ENCODE measurements at places on chromosomes 1 and 21.
A peak's percentile ranks its signal among the peaks of the same experiment; 100 is the strongest.

DNA sequence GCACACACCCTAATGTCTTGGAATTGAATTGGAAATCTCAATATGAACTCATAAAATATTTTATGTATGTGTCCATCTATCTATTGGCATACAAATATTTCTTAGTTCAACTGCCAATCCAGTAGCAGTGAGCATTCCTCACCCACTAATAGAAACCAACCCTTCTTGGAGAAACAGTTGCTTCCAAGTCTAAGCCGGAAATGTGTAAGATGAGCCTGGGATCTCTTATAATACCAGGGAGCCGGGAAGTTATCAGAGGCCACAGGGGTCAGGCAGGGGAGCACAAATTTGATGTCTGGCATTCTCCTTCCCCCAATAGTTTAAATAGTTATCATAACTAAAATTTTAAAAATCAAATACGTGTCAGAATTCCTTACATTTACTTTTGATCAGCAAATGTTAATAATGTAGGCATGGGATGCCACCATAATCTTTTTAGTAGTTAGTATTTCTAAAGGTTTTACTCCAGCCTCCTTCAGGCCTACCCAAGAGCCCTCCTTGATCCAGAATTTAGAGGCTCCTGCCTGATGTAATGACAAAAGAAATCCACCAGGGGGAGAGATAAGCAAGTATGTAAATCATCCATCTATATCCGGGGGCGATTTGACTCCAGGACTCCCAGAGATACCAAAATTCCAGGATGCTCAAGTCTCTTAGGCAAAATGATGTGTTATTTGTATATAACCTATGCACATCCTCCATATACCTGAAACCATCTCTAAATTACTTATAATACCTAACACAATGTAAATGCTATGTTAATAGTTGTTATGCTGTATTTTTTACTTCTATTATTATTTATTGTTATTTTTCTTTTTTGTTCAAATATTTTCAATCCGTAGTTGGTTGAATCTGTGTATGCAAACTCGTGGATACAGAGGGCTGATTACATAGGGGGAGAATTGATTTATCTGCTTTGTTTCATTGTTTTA is 218.7 kb upstream of the COA6 start:
- peak; percentile 51 for DNase-seq

DNA sequence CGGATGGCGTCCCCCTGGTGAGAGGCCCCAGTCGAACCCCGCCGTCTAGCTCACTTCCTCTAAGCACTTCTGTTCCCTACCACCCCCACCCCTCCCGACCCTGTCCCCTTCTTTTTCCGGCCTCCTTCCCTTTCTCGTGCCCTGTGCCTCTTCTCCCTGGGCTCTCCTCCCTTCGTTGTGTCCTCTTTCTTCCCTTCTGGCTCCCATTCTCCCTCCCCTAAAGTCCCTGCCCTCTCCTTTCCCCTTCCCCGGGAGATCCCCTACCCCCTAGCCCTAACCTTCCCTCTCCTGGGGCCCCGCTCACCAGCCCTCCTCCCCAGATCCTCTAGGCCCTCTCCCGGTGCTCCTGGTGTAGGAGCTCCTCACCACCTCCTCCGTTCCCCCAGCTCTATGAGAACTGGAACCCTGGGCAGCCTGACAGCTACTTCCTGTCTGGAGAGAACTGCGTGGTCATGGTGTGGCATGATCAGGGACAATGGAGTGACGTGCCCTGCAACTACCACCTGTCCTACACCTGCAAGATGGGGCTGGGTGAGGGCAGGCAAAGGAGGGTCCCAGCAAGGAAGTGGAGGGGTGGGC is 15.9 kb downstream of the BCAN start:
- DNase-seq = no peak

- DNase-seq = no peak
Measured at GRCh38 chr1:241646201-241646600, 5.9 kb upstream of the WDR64 start.

GRCh38 chr1:241610056-241610815 is 29.9 kb downstream of the CHML start:
- DNase-seq = peak; percentile 66

GRCh38 chr1:244280859-244281258 is 170.8 kb downstream of the ADSS2 start:
- no peak for DNase-seq

DNA sequence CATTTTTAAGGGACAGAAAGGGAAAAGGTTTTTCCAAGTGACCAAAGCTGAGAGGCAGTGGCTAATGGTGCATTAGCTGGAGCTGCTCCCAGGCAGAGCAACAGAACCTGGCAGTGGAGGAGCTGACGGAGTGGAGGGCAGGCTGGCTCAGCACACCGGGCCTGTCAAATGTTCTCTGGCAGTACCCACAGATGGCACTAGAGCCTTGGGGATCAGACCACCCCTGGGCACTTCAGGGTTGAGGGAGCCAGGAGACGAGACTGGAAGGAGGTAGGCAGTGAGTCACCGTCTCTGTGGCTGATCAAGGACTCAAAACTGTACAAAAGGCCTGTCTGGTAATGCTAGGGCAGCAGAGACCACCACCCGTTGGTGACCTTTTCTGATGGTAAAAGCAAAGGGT is 121.7 kb upstream of the KIAA0040 start:
- no peak for DNase-seq

GRCh38 chr21:37751268-37751975 is 164.8 kb downstream of the KCNJ6 start:
- DNase-seq = no peak

DNA sequence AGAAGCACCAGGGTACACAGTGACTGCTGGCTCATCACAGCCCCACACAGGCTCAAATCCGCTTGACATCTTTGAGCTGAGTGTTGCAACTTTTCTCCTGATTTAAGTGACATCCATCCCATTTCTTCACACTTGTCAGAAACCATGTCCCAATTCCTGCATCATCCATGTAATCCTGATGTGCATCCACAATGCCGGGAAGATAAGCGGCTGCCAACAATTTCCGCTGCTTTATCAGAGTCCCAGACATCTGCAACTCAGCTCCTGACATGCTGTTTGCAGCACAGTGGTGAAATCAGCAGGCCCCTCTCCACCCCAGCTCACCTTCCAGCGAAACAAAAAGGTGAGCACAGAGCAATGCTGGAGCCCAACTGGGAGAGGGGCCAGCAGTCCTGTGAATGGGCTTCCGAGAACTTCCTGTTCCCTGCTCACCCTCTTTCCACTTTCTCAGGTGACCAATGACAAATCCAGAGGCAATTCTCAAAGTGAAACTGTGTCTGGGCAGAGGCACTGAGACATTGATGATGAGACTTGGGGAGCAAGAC is 581.0 kb downstream of the AJAP1 start:
- no peak for DNase-seq

DNA sequence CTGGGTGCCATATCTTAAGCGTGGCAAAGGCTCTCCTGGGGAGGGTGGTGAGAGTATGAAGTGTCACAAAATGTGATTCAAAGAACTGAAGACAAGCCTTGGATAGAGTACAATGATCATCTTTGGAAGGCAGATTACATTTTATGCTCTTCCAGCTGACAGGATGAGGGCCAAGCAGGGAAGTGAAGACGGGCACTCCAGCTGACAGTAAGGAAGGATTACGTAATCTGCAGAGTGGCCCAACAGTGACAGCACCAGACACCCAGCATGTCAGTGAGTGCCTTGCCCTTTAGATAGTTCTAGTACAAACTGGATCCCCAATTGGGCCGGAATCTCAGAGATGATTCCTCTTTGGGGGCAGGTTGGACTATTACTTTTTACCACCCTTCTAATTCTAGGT is 52.7 kb downstream of the UBE2T start:
- DNase-seq = no peak

GRCh38 chr1:242318140-242318539 is 206.4 kb downstream of the PLD5 start:
- DNase-seq = no peak

DNA sequence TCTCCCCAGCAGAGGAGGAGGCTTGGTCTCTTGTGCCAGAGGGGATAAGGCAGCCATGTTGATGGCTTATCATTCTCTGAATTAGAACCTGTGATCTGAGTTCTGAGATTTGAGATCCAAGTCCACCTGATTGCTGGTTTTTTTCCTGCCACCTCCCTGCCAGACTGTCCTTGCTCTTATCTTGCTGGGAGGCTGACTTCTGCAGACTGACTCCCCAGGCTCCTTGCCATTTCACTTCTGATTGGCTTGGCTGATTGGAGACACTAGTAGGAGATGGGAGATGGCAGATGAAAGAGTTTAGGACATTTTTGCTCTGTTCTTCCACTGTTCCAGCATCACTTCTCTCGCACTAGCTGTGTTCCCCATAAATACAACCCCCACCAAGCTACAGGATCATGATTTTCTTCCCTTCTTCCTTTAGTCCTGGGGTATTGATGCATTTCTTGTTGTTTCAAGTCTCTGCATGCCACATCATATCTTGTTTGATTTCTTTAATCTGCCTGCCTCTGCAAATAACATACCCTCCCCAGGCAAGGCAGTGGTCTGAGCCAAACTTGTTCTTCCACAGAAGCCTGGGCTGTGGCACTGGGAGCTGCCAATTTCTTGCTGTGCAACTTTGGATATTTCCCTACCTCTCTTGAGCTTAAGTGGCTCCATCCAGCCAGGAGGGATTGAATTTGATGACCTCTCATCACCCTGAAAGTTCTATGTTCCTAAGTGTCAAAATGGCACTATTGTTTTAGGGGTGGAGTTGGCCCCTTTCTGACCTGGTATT is 963 bp upstream of the CYP4B1 start:
- no peak for DNase-seq

DNA sequence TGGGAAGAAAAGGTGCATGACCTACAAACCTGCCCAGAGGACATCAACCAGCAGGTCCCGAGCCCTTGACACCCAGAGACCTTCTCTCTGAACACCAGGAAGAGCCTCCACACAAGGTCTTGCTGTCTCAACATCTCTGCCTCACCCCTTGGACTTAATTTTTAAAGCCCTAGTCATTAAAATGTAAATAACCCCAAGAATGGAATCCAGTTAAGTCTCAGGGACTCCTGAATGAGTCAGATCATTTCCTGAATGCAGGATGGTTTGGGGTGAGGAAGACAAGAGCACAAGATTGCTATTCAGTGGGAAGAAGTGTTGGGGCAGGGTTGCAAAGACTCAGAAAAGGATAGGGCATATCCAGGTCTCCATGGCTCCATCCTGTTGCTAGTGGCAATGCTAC is 17.8 kb upstream of the GRIK3 start:
- DNase-seq = no peak

- no peak for DNase-seq
Measured at GRCh38 chr1:10813799-10814198, 17.4 kb upstream of the CASZ1 start.

- no peak for DNase-seq
Measured at GRCh38 chr21:45584786-45585185, 42.5 kb upstream of the SLC19A1 start.

DNA sequence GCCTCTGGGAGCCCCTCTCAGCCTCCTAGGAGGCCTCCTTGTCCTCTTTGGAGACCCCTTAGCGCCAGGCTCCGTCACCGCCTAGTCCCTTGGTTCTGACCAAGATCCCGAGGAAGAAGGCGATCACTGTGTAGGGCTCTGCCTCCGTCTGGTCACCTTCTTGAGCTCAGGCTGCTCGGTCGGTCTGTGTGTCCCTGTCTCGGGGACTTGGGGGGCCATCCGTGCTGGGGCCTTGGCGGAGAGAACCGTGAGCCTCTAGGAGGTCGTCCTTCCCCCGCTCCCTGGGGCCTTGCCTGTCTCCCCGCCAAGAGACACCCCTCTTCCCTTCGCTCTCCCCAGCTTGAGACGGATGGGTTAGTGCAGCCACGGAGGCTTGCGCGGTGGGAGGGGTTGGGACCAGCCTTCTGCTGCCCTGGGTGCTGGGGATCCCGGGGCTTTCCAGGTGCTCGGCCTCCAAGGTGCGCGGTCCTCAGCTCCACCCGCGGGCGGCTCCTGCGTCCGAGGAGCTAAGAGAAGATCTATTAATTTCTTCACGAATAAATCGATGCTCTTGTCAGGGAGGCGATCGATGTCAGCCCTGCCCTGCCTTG is 701 bp upstream of the INSRR start:
- DNase-seq = peak; percentile 41

GRCh38 chr1:172813330-172813729 is 154.4 kb downstream of the FASLG start:
- no peak for DNase-seq

- peak; percentile 81 for DNase-seq
Measured at GRCh38 chr1:157580179-157580827, 17.6 kb downstream of the FCRL4 start.

GRCh38 chr1:247966532-247967204 is 1.6 kb downstream of the OR2AK2 start:
- no peak for DNase-seq

DNA sequence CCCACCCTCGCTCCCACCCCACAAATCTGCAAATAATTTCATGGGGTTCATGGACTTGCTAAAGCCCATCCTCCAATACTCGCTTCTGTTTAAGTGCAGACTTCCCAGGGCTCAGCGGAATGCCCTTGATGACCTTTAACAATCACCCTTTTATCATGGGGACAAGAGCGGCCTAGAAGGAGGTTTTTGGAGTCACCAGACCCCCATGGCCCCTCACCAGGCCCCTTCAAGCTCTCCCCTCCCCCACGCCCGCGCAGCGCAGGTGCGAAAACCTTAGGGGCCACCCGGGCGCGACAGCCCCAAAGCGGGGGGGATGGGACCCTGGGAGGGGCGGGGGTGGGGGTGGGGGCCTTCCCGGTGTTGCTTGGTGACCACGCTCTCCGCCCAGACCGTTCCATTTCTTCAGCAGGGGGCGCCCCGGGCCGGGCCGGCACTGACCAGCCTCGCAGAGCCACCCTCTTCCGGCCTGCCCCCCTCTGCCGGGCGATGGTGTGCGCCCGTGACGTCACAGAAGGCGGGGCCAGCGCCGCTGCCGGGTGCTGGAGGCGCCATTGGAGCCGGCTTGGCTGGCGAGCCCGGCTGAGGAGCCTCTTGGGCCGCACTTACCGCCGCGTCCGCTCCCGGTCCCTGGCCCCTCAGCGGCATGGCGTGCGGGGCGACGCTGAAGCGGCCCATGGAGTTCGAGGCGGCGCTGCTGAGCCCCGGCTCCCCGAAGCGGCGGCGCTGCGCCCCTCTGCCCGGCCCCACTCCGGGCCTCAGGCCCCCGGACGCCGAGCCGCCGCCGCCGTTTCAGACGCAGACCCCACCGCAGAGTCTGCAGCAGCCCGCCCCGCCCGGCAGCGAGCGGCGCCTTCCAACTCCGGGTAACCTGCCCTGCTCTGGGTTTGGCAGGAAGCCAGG is at the start of gene AKIRIN1:
Gene AKIRIN1 (plus strand): TSS at position 539 of the 900 bp plus-strand sequence. CDS start 105 bp downstream, at position 644.
- DNase-seq = peak; percentile 92

DNA sequence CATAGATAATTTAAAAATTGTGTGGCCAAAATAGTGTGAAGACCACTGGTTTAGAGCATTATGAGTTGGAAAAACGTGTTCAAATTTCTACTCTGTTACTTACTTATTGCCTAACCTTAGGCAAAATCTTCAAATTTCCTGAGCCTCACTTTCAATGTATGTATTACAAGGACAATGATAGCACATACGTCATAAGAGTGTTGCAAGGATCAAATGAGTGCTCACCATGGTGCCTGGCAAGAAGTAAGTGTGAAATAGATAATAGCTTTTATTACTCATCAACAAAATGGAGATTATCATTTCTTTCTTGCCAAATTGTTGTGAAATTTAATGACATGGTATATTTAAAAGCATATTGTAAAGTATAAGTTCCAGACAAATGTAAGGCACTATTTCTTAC is 57.2 kb downstream of the FH start:
- DNase-seq = no peak
